ENCODE measurements at places on chromosomes 7 and 10.

GRCh38 chr7:101586906-101587677 is 42.0 kb downstream of the MYL10 start:
- DNase-seq = no peak

DNA sequence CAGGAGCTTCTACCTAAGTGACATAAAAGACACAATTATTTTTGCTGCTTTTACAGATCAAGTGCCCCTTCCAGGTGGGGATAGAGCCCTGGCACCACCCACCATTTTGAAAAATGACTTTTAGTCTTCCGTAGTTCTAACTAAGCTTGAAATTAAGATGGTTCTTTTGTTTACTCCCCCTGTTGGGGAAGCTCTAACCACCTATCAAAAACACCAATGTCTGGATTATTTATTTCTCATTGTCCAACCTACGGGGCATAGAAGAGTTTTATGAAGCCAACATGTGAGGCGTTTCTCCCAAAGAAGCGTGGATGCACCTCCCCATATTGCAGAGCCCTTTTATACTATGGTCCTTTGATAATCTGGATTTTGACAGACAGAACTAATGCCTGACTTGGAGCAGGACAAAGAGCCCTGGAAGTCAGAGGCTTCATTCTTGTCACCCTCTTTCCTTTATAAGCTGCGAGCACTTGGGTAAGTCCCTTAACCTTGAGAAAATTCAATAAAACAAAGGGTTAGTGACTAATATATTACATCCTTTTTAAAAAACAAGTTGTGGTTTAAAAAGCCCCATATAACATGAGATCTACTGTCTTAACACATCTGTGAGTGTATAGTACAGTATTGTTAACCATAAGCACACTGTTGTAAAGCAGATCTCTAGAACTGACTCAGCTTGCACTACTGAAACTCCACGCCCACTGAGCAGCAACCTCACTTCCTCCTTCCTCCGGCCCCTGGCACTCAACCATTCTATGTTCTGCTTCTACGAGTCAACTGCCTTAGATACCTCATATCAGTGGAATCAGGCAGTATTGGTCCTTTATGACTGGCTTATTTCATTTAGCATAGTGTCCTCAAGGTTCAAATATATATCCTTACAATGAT is 67.5 kb downstream of the ATXN7L1 start:
- DNase-seq = peak; percentile 72

GRCh38 chr7:88344956-88345832 is 38.5 kb upstream of the STEAP4 start:
- DNase-seq = no peak

DNA sequence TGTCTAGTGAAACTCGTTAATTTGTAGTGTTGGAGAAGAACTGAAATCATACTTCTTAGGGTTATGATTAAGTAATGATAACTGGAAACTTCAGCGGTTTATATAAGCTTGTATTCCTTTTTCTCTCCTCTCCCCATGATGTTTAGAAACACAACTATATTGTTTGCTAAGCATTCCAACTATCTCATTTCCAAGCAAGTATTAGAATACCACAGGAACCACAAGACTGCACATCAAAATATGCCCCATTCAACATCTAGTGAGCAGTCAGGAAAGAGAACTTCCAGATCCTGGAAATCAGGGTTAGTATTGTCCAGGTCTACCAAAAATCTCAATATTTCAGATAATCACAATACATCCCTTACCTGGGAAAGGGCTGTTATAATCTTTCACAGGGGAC is 187.6 kb downstream of the CFTR start:
- no peak for DNase-seq

- DNase-seq = no peak
Observed at GRCh38 chr10:16493884-16494536, 27.7 kb downstream of the C1QL3 start.

GRCh38 chr7:96238474-96238873 is 83.4 kb downstream of the SLC25A13 start:
- DNase-seq = no peak

- no peak for DNase-seq
Observed at GRCh38 chr7:27606270-27607209, 56.1 kb downstream of the HIBADH start.

All from activated CD4-positive, alpha-beta T cell treated with anti-CD3 and anti-CD28 coated beads for 4 hours (primary cell).